ENCODE measurements at places on chromosomes 12 and 14. TPM values are rescaled to one million over a fixed set of nuclear protein-coding genes. Genes with fewer than 3 reads are reported as not detected.

Gene VWF
- total RNA-seq: 169 TPM

Gene KCNK13
- 7.2 TPM for total RNA-seq

Gene ARG2
- 160 TPM for total RNA-seq

Gene SCARB1
- 15.1 TPM for total RNA-seq

Gene CNTN1
- 1.9 TPM for total RNA-seq

Gene KLRC3
- total RNA-seq: not detected

Gene SRRM4
- total RNA-seq: 0.27 TPM

Gene FAM181A
- 0.67 TPM for total RNA-seq

Gene SLC25A21
- 1.4 TPM for total RNA-seq

Gene PRPH
- not detected for total RNA-seq

Gene CISTR
- total RNA-seq: not detected

Gene SDR9C7
- total RNA-seq: not detected

Gene EIF2S1
- 69.6 TPM for total RNA-seq

Gene TAS2R42
- not detected for total RNA-seq

Gene GPR84
- total RNA-seq: 0.39 TPM

Gene RAB3IP
- 37.5 TPM for total RNA-seq

Gene MANSC4
- total RNA-seq: not detected

Gene RFX4
- total RNA-seq: 0.45 TPM

Gene GALNT16
- 6.9 TPM for total RNA-seq

Gene WNT5B
- 0.94 TPM for total RNA-seq

Gene WIF1
- total RNA-seq: not detected

Gene THTPA
- total RNA-seq: 48.1 TPM

Gene IL26
- not detected for total RNA-seq

Gene MYF6
- total RNA-seq: not detected

Gene RDH12
- total RNA-seq: 2.9 TPM

Gene KLHL33
- 0.33 TPM for total RNA-seq

Gene LALBA
- total RNA-seq: not detected

Gene EIF5
- 349 TPM for total RNA-seq

Gene ADCK1
- total RNA-seq: 12.9 TPM

Gene FAM90A1
- total RNA-seq: 0.39 TPM

Gene SPRYD4
- 4.5 TPM for total RNA-seq

Gene GALNT4
- 7.5 TPM for total RNA-seq

Gene CYP27B1
- total RNA-seq: 2.7 TPM

Gene ASCL1
- total RNA-seq: 0.13 TPM

Gene HOXC12
- not detected for total RNA-seq

Gene HOMEZ
- total RNA-seq: 15.8 TPM

Gene LHX5
- total RNA-seq: not detected

Gene KLHDC1
- 16.3 TPM for total RNA-seq

Gene GARIN6
- total RNA-seq: not detected

Gene SLC10A1
- total RNA-seq: not detected

Gene E2F7
- total RNA-seq: 4.6 TPM

Gene APOF
- total RNA-seq: not detected

Gene TOMM20L
- not detected for total RNA-seq

Gene OTX2
- not detected for total RNA-seq

Gene PHLDA1
- 59.9 TPM for total RNA-seq

Gene ANKLE2
- 54.3 TPM for total RNA-seq

Gene MUCL1
- total RNA-seq: not detected

Gene EFS
- total RNA-seq: 7.0 TPM

Gene RNASE1
- total RNA-seq: 81.4 TPM

Gene FAM222A
- total RNA-seq: 2.0 TPM
